Thoracic aorta (tissue), 2 donors: ENCODE measurements at places on chromosomes 2 and 18.

- peak; percentile 67 for DNase-seq
These were observed 4.5 kb downstream of the ZFP36L2 start for GRCh38 chr2:43221763-43222474.

DNA sequence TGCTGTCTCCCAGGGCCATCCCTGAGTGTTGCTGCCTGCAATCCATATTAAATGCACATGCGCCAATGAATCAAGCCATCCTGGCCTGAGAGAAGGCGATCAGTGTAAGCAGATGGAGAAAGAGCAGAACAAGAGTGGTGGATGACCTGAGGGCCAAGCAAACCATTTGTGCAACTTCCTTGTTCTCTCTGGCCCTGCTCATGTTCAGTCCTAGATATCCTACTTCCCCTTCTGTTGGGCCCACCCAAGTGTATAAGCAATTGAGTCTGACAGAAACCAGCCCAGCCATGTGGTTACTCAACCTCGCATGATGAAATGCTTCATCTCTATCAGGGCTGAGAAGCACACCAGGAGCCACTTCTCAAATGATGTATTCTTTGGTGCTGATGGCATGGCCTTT is 383.1 kb upstream of the ID2 start:
- no peak for DNase-seq

- no peak for DNase-seq
These were observed 19.4 kb downstream of the CENPA start for GRCh38 chr2:26805241-26805676.

GRCh38 chr2:85536479-85536878 is 2.5 kb upstream of the MAT2A start:
- no peak for DNase-seq

GRCh38 chr2:119393971-119394748 is 27.4 kb downstream of the DBI start:
- DNase-seq: no peak

DNA sequence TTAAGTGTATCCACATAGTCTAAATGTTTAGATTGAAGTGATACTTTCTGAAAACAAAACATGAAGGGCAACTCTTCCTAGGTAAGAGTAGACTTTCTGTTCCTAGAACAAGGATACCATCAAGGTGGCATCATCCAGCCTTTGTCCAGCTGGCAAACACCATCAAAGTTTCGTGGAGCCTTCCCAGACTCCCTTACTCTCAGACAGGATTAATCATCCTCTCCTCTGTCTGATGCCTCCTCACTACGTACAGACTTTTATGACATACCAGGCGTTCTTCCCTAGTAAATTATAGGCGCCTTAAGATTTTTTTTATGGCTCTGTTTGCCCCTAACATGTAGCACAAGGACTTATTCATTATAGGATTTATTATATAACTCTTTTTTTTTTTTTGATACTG is 29.4 kb upstream of the ASNSD1 start:
- no peak for DNase-seq

DNA sequence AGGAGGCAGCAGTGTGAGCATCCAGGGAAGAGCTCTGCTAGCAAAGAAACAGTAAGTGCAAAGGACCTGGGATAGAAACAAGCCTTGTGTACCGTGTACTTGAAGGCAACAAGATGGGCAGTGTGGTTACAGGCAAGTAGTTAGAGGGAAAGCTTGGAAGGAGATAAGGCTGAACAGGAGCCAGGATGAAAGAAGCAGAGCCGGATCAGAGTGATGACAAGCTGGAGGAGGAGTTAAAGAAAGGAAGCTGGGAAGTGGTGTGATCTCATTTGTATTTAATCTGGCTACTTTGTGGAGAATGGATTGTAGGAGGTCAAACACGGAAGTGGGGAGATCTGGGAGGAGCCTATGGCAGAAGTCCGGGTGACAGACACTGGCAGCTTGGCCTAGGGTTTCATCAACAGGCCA is 44.7 kb upstream of the VPS54 start:
- no peak for DNase-seq

GRCh38 chr2:174477759-174478158 is 9.1 kb downstream of the GPR155 start:
- no peak for DNase-seq

DNA sequence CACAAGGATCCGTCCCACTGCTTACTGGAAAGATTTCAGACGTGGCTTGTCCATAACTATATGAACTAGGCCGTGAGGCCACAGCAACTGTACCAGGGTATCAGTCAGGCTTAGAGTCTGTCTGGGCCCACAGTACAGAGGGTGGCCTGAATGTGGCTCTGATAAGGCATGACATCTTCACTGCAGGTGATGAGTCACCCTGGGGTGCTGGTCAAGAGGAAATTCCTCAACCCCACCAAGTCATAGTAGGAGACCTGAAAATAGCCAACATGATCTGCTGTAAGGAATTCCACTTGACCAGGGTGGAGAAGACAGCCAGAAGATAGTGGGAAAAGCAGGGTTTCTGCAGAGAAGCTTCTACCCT is 107.7 kb downstream of the INHBB start:
- DNase-seq: no peak

DNA sequence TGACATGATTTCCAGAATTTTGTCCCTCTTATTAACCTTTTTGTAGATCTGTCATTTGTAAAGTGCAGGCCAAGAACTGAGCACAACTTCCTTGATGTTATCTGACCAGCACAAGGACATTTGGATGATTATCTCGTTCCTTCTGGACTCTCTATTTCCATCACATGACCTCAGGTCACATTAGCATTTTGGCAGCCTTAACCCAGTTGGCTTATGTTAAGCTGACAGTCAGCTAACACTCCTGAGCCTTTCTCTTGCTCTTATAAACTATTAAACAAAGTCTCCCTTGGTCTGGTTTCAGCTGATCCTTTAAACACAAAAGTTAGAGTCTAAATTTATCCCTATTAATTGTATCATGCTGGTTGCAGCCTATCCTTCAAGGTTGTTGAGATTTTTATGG is 167.2 kb upstream of the RBBP8 start:
- no peak for DNase-seq

DNA sequence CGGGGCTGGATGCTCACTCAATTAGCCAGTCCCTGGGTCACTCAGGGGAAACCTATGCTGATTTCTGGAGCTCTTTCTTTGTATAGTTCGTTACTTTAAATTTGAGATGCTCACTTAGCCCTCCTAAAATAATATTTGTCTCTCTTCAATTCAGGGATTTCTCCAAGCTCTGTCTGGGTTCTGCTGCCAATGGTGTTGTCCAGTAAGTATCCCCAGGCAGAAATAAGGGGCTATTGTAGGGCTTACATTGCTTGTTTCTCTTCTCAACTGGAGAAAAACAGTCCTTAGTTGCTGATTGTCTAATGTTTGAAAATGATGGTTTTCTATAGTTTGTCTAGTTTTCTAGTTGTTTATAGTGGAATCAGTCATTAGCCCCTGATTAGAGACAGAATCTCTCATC is 5.0 kb downstream of the RAB6C start:
- no peak for DNase-seq

- no peak for DNase-seq
These were observed 91.6 kb downstream of the HS1BP3 start for GRCh38 chr2:20559277-20559676.

DNA sequence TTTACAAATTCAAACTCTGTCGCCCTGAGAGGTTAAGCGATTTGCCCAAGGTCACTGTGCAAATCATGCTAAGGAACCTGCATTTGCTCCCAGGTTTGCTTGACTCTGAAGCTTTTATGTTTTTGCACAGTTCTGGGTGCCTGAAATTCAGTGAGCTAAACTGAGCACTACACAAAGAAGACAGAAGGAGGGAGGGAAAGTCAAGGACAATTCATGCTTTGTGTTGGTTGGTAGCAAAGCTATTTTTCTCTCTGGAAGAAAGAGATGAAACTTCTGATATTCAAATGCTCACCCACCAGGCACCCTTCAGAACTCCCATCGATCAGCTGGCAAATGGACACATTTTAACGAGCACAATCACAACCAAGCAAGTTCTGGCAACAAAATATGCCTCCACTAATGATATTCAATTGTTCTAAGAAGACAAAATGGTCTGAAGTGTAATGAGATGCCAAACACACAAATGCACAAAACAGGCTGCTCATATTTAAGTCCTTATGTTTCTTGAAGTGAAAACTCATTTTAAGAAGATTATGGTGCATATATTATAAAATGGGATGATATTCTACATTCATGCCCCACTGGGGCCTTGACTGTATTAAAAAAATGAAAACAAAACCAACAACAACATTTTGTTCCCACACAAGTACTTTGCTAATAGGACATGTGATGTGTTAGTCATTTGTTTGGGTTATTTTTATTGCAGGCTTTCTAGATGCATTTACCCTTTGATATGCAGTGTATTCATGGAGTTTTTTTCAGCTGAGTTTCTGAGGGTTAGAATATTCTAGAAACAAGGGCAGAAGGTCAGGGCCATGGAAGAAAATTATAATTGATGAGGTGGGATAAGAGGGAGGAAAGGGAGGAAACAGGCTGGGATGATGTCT is 445.6 kb upstream of the CELF4 start:
- DNase-seq: no peak

DNA sequence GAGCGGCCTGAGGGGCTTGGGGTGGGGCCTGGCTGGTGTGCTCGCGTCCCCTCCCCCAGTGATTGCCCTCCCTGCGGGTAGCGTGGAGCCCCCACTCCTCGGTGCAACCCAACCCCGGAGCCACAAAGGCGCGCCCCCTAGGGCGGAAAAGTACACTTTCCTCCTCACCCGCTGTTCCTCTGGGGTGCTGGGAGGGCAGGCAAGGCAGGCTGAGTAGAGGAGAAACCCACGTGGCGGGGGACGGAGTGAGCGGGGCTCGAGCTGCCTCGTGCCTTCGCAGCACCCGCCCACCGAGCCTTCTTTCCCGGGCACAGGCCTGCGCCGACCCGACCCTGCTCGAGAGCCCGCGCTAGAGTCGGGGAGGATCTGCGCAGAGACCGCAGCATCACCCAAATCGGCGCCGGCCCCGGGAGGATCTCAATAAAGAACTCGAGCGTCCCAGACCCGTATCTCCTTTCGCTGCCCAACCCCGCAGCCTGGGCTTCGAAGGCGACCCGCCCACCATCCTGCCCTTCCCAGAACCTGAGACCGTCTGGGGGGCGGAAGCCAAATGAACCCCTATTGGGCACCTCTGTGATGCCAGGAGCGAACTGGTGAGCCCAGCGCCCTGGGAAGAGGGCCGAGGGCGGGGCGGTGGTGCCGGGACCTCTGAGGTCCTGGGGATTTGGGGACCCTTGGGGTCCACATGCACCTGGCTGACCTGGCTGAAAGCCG is 1.5 kb downstream of the UCN start:
- no peak for DNase-seq

GRCh38 chr2:18123577-18123976 is 245.1 kb downstream of the KCNS3 start:
- DNase-seq: no peak

DNA sequence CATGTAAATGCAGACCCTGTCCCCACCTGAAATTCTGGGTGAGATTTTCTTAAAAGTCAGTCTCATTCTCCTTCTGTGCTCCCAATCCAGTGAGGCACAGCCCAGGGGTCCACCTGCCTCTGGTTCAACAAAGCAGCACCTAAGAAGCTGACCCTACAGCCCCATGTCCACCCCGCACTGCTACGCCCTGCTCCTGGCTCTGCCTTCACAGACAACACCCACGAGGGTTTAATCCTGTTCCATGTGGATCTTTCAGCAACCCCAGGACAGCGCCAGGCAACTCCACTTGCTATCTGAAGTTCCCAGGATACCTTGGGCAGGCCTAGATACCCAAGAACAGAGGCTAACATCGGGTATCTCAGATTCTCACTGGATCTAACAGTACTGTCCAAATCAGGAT is 44.9 kb downstream of the HDLBP start:
- no peak for DNase-seq

- DNase-seq: no peak
These were observed 39.1 kb downstream of the MRPS5 start for GRCh38 chr2:95082477-95082876.

DNA sequence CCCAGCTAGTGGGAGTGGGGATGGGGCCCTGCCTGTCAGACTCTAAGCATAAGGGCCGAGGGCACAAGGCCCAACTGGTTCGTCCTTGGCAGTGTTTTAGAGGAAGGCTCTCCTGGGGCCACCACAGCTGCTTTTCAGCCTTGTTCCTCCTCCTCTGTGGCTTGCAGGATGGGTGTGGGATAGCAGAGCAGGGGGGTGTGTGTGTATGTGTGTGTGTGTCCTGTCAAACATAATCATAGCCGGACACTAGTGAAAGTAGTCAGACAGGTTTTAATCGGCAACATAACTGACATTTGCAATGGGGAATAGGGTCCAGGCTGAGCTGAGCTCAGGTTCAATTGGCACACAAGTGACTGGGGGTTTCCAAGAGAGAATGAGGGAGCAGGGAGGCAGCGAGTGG is 114.2 kb downstream of the SEPTIN10 start:
- DNase-seq: no peak

DNA sequence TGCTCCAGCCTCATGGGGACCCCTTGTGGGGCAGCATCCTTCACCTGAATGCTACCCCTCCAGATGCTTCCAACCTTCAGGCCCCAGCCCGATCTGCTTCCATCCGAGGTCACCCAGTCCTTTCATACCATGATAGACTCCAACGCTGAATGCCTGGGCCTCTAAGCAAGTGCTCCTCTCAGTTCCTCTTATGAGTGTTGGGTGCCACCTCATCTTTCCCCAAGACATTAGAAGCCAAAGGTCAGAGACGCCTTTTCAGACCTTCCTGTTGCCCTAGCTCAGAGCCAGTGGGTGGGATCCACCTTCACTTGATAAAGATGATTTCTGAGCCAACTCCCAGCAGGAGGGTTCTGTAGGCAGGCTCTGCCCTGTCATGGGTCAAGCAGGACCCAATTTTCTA is 174.5 kb upstream of the MGAT5 start:
- DNase-seq: no peak

GRCh38 chr2:172288603-172289002 is 138.8 kb upstream of the ITGA6 start:
- no peak for DNase-seq

DNA sequence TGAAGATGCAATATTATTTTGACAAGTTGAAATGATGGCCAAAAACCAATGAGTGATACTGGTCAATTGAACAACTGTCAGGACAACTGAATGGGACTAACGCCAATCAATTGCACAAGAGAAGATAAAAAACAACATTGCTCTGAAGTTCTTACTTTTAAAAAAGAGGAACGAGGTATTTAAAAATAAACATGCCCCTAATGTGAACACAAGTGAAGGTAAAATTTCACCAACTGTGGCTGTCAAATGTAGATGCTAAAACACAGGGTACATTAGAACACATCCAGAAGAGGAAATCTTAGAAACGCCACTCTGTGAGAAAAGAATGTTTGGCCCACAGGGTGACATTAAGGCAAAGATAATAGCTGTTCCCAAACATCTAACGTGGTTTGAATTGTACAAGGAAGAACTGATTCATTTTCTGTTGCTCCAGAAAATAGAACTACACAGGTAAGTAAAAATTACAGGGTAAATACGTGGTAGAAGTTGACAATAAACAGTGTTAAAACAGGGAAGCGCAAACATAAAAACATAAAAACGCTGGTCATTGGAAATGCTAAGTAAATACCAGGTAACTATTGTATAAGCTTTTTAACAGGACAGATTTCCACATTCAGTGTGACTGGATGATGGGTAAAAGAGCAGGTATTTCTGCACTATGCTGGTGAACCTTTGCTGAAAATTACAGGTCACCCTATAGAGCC is 20.3 kb downstream of the LONRF2 start:
- DNase-seq: no peak
